Activated T-helper 1 cell treated with anti-CD3 and anti-CD28 coated beads, Interleukin-2, amount 50 U/mL, for 16 hours (primary cell): ENCODE measurements at places on chromosomes 16 and 17.
A peak's percentile ranks its signal among the peaks of the same experiment; 100 is the strongest.

DNA sequence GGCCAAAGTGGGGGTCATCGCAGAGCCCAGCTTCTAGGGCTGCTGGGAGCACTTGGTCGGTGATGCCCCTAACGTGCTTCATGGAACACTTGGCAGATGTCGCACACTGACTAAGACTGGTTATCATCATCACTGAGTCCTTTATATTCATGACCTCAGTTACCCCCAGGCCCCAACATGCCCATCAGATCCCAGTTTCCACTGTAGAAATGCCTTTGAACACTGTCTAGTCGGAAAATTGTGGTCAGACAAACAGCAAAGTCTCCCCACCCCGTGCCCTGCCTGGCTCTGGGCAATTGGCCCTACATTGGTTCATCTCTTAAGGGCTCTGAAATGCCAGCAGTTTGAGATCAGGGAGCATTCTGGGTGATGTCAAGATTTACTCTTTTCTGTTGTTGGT lies 51.3 kb downstream of the NKD1 start:
- DNase-seq: no peak

DNA sequence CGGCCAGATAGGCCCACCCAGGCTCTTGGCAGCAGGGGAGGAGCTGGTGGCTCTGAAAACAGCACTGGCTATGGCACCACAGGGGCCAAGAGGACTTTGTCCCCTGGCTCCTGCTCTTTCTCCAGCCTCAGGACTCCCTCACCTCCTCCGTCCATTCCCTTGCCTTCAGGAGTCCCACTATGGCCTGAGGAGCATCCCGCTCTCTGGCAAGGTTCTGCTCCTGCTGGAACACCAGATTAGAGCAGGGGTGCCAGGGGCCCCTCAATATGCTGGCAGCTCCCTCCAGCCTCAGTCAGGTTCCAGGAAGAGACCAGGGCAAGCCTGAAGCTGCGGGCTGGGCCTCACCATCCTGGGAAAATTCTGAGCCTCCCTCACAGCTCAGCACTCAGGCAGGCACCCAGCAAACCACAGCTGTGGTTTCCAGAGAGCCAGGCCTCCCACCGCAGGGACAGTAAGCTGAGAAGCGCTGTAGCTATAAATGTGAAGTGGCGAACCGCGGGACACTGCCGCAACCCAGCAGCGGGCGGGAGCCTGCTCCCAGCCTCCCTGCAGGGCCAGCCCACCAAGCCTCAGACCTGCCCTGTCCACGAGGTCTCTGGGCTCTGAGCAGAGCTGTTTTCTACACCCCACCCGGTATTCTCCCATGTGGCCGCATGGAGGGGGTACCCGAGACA lies 25.7 kb downstream of the C17orf100 start:
- no peak for DNase-seq

- peak; percentile 44 for DNase-seq
Observed at GRCh38 chr17:27475070-27475673, 18.9 kb downstream of the KSR1 start.

- no peak for DNase-seq
Observed at GRCh38 chr16:66107661-66108060, 258.8 kb upstream of the CDH5 start.

DNA sequence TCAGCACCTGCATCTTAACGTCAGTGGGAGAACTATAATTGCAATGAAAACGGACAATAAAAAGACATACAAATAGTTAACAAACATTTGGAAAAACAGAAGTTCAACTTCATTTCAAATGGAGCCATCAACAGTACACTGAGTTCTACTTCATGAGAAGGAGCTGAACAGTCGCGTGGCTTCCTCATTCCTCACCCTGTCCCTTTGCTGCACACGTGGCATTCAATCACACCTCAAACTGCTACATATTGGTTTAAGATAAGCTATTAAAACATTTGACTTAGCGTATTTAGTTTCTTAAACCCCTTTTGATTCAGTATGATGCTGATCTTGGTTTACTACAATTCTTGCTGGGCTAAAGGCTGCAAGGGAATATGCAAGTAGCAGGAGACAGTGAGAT lies 76.8 kb downstream of the CDK5R1 start:
- no peak for DNase-seq

DNA sequence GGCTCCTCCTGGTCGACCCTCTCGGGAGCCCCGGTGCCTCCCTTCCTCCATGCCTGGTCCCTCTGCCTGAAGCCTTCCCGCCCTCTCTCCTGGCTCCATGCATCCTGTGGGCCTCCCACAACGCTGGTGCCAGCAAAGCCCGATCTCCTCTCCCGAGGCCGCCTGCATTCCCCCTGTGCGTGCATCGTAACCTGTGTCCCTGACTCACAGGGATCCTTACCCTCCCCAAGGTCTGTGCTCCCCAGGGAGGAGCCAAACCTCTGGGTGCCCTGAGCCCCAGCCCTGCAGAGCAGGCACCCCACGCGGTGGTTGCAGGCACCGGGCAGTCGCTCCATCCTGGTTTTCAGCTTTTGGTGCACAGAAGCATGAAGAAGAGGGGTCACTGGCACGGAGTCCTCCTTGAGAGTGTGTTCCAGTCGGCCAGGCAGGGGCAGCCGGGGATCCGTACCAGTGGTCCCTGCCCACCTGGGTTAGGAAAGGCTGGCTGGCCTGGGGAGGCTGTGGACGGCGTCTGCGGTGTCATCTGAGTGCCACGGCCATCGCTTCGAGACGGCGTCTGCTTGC lies 1.8 kb upstream of the ENPP7 start:
- no peak for DNase-seq

DNA sequence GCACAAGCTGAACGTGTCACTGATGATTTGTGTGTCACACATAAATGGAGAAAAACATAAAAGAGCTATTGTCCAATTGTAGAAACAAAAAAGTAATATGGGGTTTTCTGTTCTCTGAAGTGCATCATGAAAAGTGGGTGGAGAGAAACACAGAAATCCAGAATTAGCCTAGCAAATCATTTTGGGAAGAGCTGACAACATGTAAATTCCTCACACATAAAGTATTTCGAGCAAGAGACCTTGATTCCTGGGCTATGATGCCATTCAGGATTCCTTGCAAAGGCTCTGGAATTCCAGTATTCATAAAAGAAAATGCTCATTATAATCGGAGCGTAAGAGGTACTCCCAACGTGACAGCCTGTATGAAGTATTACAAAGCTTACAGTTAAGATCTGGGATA lies 1.1 kb downstream of the DCUN1D3 start:
- no peak for DNase-seq

DNA sequence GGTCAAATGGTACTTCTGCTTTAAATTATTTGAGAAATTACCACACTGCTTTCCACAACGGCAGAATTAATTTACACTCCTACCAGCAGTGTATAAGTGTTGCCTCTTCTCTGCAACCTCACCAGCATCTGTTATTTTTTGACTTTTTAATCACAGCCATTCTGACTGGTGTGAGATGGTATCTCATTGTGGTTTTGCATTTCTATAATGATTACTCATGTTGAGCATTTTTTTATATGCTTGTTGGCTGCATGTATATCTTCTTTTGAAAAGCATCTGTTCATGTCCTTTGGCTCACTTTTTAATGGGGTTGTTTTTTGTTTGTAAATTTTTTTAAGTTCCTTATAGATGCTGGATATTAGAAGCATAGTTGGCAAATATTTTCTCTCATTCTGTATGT lies 446.7 kb downstream of the PMP22 start:
- DNase-seq: no peak

DNA sequence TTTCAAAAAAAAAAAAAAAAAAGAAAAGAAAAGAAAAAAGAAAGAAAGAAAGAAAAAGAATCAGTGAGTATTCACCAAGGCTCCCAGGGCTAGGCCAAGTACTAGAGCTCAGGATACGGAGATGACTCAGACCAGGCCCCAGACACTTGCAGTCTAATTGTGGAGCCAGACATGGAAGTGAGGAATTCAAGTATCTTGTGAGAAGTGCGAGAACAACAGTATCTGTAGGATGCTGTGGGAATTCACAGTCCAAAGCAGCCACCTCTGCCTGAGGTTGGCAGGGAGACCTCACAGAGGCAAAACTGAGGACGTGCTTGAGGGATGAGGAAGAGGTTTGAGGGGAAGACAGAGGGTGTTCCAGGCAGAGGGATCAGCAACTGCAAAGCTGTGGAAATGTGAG lies 14.0 kb upstream of the ALDOA start:
- DNase-seq: no peak

GRCh38 chr17:3710951-3711383 lies 12.7 kb upstream of the HASPIN start:
- peak; percentile 11 for DNase-seq

DNA sequence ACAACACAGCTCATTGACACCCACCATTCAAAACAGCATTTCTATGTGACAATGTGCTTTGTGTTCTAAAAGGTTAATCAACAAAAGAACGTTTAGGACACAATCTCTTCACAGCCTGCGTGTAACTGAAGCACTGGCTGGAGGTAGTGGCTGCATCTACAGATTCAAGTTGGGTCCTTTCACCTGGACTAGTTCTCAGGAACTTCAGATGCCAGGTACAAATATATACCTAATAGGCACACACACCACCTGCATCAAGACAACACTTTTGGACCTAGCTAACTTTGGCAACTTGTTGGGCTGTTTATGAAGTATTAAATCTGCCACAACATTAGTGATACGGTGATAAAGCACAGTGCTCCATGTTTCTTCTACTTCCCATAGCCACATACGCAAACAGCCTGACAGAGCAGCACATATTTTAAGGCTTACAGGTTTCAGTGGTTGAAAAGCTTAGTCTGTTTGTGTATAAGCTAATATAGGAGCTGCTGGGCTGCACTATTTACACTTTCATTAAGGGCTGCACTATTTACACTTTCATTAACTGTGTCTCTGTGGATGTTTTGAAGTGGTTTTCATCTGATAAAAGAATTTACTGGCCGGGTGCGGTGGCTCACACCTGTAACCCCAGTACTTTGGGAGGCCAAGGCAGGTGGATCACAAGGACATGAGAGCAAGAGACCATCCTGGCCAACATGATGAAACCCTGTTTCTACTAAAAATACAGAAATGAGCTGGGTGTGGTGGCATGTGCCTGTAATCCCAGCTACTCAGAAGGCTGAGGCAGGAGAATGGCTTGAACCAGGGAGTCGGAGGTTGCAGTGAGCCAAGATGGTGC lies 132.6 kb downstream of the PARN start:
- DNase-seq: no peak

DNA sequence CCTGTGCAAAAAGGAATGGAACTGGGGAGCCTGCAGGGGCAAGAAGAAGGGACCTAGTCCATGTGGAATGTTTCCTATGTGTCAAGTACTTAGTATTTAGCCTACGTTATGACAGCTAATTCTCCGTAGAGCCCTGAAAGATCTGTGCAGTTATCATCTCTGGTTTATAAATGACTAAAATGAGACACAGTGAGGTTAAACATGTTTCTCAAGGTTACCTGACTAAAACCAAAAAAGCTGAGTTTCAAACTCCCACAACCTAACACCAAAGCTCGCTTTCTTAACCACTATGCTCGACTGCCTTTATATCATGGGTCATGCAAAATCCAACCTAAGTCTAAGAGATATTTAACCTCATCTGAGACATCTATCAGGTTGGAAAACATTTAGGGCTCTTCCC lies 53.3 kb upstream of the CCL2 start:
- DNase-seq: no peak

GRCh38 chr17:42159796-42160530 lies 5.2 kb upstream of the RAB5C start:
- DNase-seq: no peak

DNA sequence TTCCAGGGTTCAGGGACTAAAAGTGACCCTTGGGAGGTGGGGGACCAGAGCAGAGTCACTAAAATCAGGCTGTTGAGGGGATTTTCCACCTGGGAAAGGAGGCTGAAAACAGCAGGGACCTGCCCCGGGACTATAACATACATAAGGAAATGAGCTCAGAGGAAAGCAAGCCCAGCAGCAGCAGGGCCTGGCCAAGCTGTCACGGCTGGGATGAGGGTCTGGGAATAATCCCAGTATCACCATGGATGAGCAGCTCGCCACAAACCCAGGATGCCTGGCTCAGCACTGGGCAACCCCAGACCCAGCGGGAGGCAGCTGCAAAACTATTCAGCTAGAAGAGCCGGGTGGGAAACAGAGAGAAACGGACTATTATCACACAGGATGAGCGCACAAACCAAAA lies 72.4 kb downstream of the RPH3AL start:
- DNase-seq: no peak

DNA sequence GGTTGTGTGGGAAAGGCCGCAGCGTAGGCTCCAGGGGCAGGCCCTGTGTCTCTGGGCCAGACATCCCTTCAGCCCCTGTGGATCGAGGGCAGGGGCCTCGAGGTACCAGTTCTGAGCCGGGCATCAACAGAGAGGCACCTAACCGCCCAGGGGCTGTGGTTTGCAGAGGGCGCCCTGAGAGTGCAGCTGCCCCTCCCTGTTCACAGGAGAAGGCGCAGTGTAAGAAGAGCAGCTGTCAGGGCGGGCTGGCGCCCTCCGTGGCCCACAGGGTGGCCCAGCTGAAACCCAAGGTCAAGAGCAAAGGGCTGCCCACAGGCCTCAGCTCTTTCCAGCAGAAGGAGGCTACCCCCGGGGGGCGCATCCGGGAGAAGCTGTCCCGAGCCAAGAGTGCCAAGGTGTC lies 56.5 kb downstream of the ACTG1 start:
- DNase-seq: no peak

- DNase-seq: no peak
Observed at GRCh38 chr17:74133740-74134139, 69.7 kb upstream of the RPL38 start.

DNA sequence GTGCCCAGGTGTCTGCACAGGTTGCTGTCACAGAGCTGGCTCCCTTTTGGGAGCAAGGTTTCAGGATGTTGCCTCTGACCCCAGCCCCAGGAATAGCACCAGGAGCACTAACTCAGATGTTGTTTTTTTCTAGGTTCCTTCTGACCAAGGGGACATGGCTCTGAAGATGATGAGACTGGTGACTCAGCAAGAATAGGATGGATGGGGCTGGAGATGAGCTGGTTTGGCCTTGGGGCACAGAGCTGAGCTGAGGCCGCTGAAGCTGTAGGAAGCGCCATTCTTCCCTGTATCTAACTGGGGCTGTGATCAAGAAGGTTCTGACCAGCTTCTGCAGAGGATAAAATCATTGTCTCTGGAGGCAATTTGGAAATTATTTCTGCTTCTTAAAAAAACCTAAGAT lies 28.1 kb downstream of the SCPEP1 start:
- no peak for DNase-seq

DNA sequence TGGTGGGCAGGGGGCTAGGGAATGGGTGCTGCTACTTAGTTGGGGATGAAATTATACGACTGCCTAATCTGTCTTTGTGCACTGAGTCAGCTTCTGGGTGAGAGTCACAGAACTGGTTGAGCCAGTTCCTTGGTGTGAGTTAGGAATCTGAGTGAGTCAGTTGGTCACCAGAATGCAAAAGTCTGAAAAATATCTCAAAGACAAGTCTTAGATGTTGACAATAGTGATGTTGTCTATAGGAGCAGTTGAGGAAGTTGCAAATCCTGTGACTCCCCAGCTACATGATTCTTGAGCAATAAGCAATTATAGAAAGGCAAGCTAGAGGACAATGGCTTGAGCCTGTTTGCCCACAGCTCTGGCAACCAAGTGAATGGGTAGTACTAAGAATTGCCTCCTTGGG lies 399.2 kb downstream of the CNTNAP4 start:
- no peak for DNase-seq

DNA sequence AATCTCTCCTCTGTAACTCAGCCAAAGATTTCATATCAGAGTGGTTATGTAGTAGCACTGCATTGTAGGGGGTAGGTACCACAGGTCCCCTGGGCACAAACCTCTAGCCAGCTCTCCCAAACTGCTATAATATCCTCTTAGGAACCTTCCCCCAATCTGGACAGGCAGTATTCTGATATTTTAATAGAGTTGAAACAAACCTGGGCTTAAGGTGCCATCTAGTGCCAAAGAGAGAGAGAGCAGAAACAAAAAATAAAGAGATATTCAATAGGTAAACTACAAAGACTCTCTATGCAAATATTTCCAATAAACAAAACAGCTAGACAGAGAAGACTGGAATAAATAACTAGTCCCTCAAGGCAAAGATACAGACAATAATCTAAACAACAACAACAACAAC lies 1070.0 kb downstream of the CDH11 start:
- DNase-seq: no peak
